ENCODE measurements at places on chromosomes 3 and 15.

- no peaks in the 10 kb centered on the region for H3K27me3 ChIP-seq
- no peak for DNase-seq
- H3K27ac ChIP-seq = no peak overlapping the region
Measured at GRCh38 chr15:65659502-65660052, 37.8 kb downstream of the SLC24A1 start.

DNA sequence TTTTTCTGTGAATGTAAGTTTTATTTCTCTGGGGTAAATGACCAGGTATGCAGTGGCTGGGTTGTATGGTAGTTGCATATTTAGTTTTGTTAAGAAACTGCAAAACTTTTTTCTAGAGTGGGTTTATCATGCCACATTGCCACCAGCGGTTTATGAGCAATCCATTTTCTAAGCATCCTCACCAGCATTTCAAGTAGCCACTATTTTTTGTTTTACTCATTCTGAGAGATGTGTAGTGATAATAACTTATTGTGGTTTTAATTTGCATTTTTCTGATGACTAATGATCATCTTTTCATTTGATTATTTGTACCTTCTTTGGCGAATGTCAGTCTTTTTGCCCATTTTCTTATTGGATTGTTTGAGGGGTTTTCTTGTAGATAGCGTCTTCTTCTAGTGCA is 56.2 kb downstream of the SPRED1 start:
- no peaks in the 10 kb centered on the region for H3K36me3 ChIP-seq
- H3K27me3 ChIP-seq = no peaks in the 10 kb centered on the region
- H3K27ac ChIP-seq = no peak overlapping the region
- peaks cover 11% of the 10 kb centered on the region for H3K4me1 ChIP-seq
- no peak overlapping the region for H3K4me3 ChIP-seq

DNA sequence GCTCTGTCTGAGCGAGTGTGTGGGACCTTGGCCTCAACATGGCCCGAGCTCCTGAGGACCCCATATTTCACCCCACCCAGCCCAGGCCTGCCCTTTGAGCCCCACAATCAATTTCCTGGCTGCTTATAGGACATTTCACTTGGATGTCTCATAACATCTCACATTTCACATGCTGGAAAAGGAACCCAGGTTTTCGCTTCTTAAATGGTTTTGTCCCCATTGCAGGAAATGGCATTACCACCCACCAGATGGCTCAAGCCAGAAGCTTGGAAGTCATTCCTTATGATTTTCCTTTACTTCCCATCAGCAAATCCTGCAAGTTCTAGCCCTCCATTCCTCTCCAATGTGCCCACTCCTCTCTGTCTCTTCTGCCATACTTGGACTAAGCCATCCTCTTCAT is 14.9 kb downstream of the ITGA11 start:
- no peaks in the 10 kb centered on the region for H3K4me1 ChIP-seq
- H3K36me3 ChIP-seq = no peaks in the 10 kb centered on the region

- H3K36me3 ChIP-seq = no peaks in the 10 kb centered on the region
- H3K27me3 ChIP-seq = no peaks in the 10 kb centered on the region
- no peak for DNase-seq
- no peak overlapping the region for H3K27ac ChIP-seq
- H3K4me3 ChIP-seq = no peak overlapping the region
Measured at GRCh38 chr3:145898487-145898886, 262.5 kb downstream of the PLOD2 start.

DNA sequence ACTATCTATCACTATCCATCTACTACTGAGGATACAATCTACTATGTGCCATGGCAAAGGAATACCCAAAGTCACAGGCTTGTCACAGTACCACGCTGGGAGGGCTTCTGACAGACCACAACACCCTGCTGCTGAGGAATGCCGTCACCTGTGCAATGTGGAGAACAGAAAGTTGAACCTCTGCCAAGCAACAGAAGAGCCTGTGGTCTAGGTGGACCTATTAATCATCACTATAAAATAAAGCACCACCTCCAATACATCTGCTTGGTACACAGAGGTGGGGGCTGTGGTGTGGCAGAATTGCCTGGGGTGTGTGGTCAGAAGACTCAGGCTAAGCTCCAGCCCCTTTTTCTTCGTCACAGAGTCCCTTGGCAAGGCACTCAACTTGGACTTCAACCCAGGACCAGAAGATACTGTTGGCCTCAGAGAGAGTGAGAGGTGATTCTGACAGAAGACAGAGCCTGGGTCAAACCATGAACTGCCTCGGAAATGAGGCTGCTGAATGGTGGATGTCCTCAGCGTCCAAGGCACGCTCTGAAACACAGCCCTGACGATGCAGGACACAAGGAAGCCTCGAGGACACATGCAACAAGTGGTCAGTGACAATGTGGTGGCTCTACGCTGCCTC is 189.4 kb upstream of the CHRNA7 start:
- H3K4me3 ChIP-seq = no peak overlapping the region
- no peaks in the 10 kb centered on the region for H3K27me3 ChIP-seq

DNA sequence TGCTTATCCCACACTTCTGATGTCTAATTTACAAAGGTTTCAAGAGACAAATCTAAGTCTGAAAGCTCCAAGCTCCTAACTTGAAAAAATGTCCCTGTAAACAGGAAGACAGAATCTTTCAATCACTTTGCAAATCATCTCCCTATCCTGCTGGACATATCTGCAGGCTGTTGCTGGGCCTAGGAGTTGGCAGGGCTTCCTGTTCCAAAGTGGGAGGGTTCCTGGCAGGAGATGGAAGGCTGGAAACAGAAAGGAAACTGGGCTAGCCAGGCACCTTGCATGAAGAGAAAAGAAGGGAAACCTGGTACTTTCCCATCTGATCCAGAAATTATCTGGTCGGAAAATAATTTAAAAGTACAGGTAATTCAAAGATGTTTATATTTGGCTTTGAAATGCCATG is 227.3 kb upstream of the IL12A start:
- no peak for DNase-seq
- H3K27ac ChIP-seq = no peak overlapping the region
- no peak overlapping the region for H3K4me3 ChIP-seq
- H3K27me3 ChIP-seq = peaks cover 8% of the 10 kb centered on the region

- no peak overlapping the region for H3K27ac ChIP-seq
- no peaks in the 10 kb centered on the region for H3K27me3 ChIP-seq
- no peak overlapping the region for H3K4me3 ChIP-seq
- H3K4me1 ChIP-seq = no peaks in the 10 kb centered on the region
Measured at GRCh38 chr15:99385005-99385669, 133.9 kb downstream of the LRRC28 start.

- H3K27ac ChIP-seq = no peak overlapping the region
- no peaks in the 10 kb centered on the region for H3K4me1 ChIP-seq
- H3K36me3 ChIP-seq = no peaks in the 10 kb centered on the region
- H3K4me3 ChIP-seq = no peak overlapping the region
- DNase-seq = no peak
- no peaks in the 10 kb centered on the region for H3K27me3 ChIP-seq
Measured at GRCh38 chr15:45703670-45704328, 69.0 kb downstream of the SQOR start.

- no peaks in the 10 kb centered on the region for H3K27me3 ChIP-seq
- peaks cover 5% of the 10 kb centered on the region for H3K4me1 ChIP-seq
- H3K4me3 ChIP-seq = no peak overlapping the region
- no peak for DNase-seq
- H3K36me3 ChIP-seq = no peaks in the 10 kb centered on the region
Measured at GRCh38 chr3:81732642-81733041, 28.8 kb downstream of the GBE1 start.

DNA sequence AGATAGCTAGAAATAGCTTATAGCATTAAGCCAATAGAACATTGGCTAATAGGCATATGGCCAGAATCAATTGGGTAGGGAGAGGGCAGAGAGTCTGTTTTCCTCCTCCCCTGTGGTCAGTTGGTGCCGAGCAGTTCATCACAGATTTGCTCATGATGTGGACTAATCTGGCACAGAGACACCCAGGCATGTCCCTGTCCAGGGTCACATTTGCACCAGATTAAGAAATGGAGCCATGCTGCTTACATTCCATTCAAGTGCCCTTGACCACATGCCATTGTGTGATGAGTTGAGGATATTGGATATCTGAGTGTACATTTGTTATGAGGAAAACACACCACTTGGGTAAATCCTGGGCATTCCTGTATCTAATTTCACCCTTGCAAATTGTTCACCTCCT is 53.4 kb downstream of the USP13 start:
- H3K36me3 ChIP-seq = peaks cover 12% of the 10 kb centered on the region
- no peak overlapping the region for H3K27ac ChIP-seq
- H3K4me1 ChIP-seq = peaks cover 14% of the 10 kb centered on the region
- DNase-seq = no peak

GRCh38 chr3:100003609-100004503 is 110.4 kb downstream of the FILIP1L start:
- no peak for DNase-seq
- no peak overlapping the region for H3K27ac ChIP-seq
- no peaks in the 10 kb centered on the region for H3K36me3 ChIP-seq
- H3K27me3 ChIP-seq = no peaks in the 10 kb centered on the region

GRCh38 chr15:61295239-61295638 is 66.1 kb upstream of the RORA start:
- no peak for DNase-seq
- H3K27ac ChIP-seq = no peak overlapping the region
- H3K36me3 ChIP-seq = no peaks in the 10 kb centered on the region
- H3K4me1 ChIP-seq = no peaks in the 10 kb centered on the region
- H3K4me3 ChIP-seq = no peak overlapping the region
- H3K27me3 ChIP-seq = no peaks in the 10 kb centered on the region

- H3K4me3 ChIP-seq = no peak overlapping the region
- no peak overlapping the region for H3K27ac ChIP-seq
- H3K4me1 ChIP-seq = no peaks in the 10 kb centered on the region
- no peak for DNase-seq
- H3K27me3 ChIP-seq = no peaks in the 10 kb centered on the region
Measured at GRCh38 chr3:147130461-147130860, 275.9 kb downstream of the ZIC4 start.

GRCh38 chr3:111200027-111200426 is 128.4 kb downstream of the NECTIN3 start:
- DNase-seq = no peak
- H3K4me1 ChIP-seq = no peaks in the 10 kb centered on the region
- H3K4me3 ChIP-seq = no peak overlapping the region
- no peak overlapping the region for H3K27ac ChIP-seq
- H3K27me3 ChIP-seq = no peaks in the 10 kb centered on the region
- no peaks in the 10 kb centered on the region for H3K36me3 ChIP-seq

DNA sequence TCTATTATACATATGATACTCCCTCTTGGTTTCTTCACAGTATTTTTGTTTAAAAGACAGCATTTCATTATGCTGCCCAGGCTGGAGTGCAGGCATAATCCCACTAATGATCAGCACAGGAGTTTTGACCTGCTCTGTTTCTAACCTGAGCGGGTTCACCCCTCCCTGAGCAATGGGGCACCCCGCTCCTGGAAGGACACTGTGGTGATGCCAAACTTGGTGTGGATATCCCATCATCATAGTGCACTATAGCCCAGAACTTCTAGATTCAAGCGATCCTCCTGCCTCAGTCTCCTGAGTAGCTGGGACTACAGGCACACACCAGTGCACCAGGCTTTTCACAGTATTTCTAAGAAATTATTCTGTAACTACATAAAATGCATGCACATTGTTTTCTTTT is 14.9 kb downstream of the COLQ start:
- no peaks in the 10 kb centered on the region for H3K36me3 ChIP-seq
- no peak for DNase-seq

GRCh38 chr3:190485830-190486532 is 27.9 kb upstream of the IL1RAP start:
- H3K36me3 ChIP-seq = no peaks in the 10 kb centered on the region
- H3K27ac ChIP-seq = peak overlapping the region; percentile 46
- H3K4me1 ChIP-seq = peaks cover 59% of the 10 kb centered on the region
- no peaks in the 10 kb centered on the region for H3K27me3 ChIP-seq
- no peak overlapping the region for H3K4me3 ChIP-seq

- H3K36me3 ChIP-seq = no peaks in the 10 kb centered on the region
- no peak for DNase-seq
- no peaks in the 10 kb centered on the region for H3K27me3 ChIP-seq
- peaks cover 50% of the 10 kb centered on the region for H3K4me1 ChIP-seq
- H3K27ac ChIP-seq = peak overlapping the region; percentile 83
Measured at GRCh38 chr3:189278221-189278620, 106.5 kb downstream of the TPRG1 start.

GRCh38 chr15:91491101-91491950 is 362.2 kb upstream of the SLCO3A1 start:
- no peak overlapping the region for H3K4me3 ChIP-seq
- H3K27ac ChIP-seq = no peak overlapping the region
- DNase-seq = no peak
- no peaks in the 10 kb centered on the region for H3K27me3 ChIP-seq
- H3K36me3 ChIP-seq = no peaks in the 10 kb centered on the region

GRCh38 chr3:46797486-46797885 is 65.8 kb downstream of the MYL3 start:
- H3K36me3 ChIP-seq = no peaks in the 10 kb centered on the region
- no peak for DNase-seq
- H3K27me3 ChIP-seq = peaks cover 5% of the 10 kb centered on the region
- no peaks in the 10 kb centered on the region for H3K4me1 ChIP-seq
- H3K27ac ChIP-seq = no peak overlapping the region

DNA sequence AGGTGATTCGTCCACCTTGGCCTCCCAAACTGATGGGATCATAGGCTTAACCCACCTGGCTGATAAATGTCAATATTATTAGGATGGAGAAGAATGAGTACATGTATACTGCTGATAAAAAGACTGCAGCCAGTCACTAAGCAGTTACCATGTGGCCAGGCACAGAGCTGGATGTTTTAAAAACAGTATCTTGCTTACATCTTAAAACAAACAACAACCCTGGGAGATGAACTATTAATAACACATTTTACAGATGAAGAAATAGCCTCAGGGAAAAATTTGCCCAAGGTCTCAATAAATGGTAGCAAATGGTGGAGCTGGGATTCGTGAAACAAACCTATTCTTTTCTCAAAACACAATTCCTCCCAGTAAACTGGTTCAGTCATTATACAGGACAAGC is 18.1 kb downstream of the IL17RD start:
- no peaks in the 10 kb centered on the region for H3K36me3 ChIP-seq
- H3K4me1 ChIP-seq = peaks cover 21% of the 10 kb centered on the region
- DNase-seq = no peak
- H3K4me3 ChIP-seq = no peak overlapping the region
- H3K27ac ChIP-seq = no peak overlapping the region
- no peaks in the 10 kb centered on the region for H3K27me3 ChIP-seq

- H3K27me3 ChIP-seq = no peaks in the 10 kb centered on the region
- H3K27ac ChIP-seq = no peak overlapping the region
- H3K4me1 ChIP-seq = no peaks in the 10 kb centered on the region
- H3K4me3 ChIP-seq = no peak overlapping the region
- peaks cover 2% of the 10 kb centered on the region for H3K36me3 ChIP-seq
Measured at GRCh38 chr3:11329777-11330176, 57.6 kb downstream of the ATG7 start.

GRCh38 chr3:29181149-29181780 is 99.6 kb upstream of the RBMS3 start:
- no peak overlapping the region for H3K27ac ChIP-seq
- H3K36me3 ChIP-seq = no peaks in the 10 kb centered on the region
- no peaks in the 10 kb centered on the region for H3K27me3 ChIP-seq
- no peak for DNase-seq
